Erythroblast (primary cell): ENCODE measurements at places on chromosomes 4 and X.

GRCh38 chr4:153447175-153447905 lies 18.8 kb upstream of the TMEM131L start:
- no peak for DNase-seq

GRCh38 chr4:143597276-143597675 lies 83.8 kb downstream of the SMARCA5 start:
- no peak for DNase-seq

DNA sequence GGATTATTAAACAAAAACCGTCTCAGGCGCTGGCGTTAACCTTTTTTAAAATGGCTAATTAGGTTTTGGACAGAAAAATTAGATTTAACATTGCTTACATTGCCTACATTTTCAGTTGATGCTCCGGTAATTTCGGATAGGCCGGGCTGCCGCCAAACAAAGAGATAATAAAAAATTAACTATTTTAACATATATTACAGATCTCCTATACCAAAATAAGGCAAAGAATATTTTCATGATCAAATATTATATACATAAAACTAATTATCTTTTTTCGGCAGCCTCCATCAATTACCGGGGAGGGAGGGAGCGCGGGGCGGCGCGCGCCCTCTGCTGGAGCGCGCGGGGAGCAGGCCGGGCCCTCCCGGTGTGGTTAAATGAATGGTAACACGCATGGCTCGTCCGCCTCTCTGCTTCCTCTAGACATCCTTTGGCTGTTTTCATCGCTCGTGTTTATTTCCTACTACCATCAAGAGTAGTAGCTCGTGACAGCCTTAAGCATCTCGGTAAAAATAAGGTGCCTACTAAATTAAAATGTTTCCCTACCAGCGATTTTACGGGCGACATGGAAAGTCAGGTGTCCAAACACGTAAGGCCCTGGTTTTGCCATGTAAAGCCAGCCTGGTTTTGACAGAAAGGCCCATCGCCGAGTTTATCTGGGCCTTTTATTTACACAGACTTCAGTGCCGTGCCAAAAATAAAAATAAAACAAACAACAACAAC lies 52.4 kb upstream of the TMEM33 start:
- DNase-seq: peak; percentile 63

- DNase-seq: no peak
Observed at GRCh38 chr4:125115476-125115875, 199.3 kb upstream of the FAT4 start.
